ENCODE measurements at places on chromosomes 3 and 15. TPM values are rescaled to one million over a fixed set of nuclear protein-coding genes. Genes with fewer than 3 reads are reported as not detected.
A peak's percentile ranks its signal among the peaks of the same experiment; 100 is the strongest.

GRCh38 chr3:30333143-30333542 lies 273.3 kb upstream of the TGFBR2 start:
- no peak for DNase-seq

GRCh38 chr3:9690451-9691450 lies 12.9 kb upstream of the CPNE9 start:
- no peak for DNase-seq

Gene ST3GAL6
- total RNA-seq: 1.5 TPM

Gene REC114
- total RNA-seq: not detected

Gene PLCB2
- total RNA-seq: 0.15 TPM

Gene RASL12
- not detected for total RNA-seq

Gene TMEM212
- total RNA-seq: not detected

DNA sequence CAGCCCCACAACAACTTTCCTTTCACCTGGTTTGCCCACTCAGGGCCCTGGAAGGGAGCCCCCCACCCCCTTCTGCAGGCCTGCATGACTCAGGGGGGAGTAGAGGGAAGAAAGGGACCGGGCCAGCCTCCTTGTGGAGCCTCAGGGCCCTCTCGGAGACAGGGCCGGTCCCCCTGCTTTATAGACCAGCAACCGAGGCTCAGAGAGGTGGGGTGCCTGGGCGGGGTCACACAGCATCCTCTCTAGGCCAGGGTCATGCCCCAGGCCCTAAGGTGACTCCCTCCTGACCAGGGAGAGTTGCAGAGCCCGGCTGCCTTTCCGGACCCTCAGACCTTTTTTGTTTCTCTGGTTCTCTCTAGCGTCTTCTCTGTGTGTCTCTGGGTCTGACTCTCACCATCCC lies 211.3 kb downstream of the TBC1D2B start:
- no peak for DNase-seq

DNA sequence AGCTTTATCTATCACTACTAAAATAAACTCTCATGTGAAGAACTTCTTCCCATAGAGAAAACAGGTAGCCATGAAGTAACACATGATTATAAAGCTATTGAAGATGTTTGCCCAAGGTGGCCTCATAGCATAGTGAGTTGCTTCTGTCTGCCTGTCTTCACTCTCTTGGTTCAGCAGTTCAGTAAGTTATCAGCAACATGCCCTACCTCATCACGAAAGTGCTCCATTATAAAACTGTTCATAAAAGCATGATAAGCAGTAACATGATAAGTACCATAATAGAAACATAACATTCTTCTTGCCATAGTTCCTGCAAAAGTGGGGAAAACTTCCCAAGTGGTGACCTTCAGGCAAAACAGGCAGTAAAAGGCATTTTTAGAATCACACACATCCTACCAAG lies 45.6 kb downstream of the MRPL3 start:
- no peak for DNase-seq

DNA sequence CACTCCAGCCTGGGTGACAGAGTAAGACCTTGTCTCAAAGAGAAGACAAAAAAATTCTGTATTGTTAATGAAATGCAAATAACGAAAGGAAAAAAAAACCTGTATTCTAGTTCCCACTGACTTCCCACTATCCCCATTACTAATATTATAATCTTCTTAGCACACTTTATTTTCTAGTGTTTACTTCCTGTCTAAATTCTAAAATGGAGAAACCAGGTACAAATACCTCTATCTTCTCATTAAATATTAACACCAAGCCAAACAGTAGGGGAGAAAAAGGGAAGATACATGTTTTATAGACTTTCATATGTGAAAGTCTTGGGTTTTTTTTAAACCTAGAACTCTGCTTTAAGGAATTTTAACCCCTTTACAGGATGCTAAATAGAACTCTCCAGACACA lies 55.3 kb upstream of the PLXND1 start:
- no peak for DNase-seq

- DNase-seq: peak; percentile 85
Observed at GRCh38 chr15:78374436-78375393, 34.6 kb downstream of the CRABP1 start.

DNA sequence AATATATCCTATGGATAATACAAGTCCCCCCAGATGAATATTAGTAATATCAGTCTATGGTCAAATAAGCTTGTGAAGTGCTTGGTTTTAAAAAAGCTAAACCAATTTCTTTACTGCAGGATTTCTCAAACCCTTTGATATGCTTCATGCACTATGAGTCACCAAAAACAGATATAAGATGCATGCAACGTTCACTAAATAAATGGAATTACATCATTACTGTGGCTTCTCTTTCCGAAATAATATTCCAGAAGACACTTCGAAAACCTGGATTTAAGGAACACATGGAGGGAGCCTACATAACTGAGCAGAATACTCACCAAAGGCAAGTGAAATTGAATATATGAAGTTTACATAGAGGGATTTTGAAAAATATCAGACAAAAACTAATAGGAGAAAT lies 126.3 kb upstream of the ABI3BP start:
- DNase-seq: peak; percentile 51

DNA sequence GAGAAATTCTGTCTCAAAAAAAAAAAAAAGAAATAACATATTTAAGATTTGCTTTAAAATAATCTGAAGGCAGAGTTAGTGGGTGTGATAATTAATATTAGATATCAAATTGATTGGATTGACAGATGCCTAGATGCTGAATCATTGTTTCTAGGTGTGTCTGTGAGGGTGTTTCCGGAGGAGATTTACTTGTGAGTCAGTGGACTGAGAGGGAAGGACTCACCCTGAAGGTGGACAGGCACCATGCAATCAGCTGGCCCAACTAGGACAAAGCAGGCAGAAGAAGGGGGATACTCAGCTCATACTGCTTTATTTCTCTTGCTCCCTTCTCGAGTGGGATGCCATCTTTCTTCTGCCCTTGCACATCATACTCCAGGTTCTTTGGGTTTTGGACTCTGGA lies 16.7 kb upstream of the RPL24 start:
- DNase-seq: peak; percentile 75

- DNase-seq: no peak
Observed at GRCh38 chr3:180048103-180048502, 11.4 kb upstream of the PEX5L start.

DNA sequence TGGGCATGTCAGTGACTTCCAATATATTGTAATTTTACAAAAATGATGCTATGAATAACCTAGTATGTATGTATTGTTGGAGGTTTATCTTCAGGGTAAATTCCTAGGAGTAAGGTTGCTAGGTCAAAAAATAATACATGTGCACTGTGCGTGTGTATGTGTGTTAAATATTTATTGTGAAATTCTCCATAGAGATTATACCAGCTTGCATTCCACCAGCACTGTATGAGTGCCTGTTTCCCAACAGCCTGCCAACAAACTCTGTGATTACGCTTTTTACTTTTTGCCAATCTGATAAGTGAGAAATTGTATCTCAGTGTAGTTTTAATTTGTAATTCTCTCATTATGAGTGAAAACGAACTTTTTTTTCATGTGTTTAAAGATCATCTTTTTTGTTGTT lies 12.6 kb upstream of the IGF2BP2 start:
- DNase-seq: no peak

DNA sequence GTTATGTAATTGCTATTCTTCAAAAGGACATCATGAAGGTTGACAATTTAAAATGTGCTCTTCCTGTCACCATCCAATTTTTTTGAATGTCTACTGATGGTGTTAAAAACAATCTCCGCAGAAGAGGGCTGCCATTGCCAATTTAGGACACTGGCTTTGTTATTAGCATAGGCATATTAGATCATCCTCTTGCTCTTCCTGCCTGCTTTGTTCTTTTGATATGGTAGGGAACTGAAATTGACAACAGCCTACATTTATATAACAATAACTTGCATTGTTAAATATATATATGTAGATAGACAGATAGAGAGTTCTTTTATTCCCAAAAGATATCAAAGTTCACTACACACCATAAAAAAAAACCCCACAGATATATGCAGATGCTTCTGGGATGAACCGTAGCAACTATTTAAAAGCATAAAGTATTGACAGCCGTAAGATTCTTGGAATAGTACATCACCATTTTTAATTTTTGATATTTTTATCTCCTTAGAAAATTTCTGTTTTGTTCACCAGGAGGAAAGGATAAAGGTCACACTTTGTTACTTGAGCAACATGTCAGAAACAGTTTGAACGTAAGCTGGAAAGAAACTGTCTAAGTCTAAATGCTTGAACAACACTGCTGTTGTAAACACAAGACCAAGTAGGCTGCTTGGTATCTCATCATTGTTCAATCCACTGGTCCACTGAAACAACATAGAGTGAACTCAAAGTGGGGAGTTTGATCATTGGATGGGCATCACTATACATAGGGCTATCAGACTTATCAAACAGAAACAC lies 66.5 kb downstream of the MDFIC2 start:
- no peak for DNase-seq

Gene NECTIN3
- total RNA-seq: 25.6 TPM

Gene ERICH6
- not detected for total RNA-seq

Gene CELSR3
- total RNA-seq: 21.5 TPM

- DNase-seq: no peak
Observed at GRCh38 chr3:129953621-129954020, 20.9 kb upstream of the TRH start.

DNA sequence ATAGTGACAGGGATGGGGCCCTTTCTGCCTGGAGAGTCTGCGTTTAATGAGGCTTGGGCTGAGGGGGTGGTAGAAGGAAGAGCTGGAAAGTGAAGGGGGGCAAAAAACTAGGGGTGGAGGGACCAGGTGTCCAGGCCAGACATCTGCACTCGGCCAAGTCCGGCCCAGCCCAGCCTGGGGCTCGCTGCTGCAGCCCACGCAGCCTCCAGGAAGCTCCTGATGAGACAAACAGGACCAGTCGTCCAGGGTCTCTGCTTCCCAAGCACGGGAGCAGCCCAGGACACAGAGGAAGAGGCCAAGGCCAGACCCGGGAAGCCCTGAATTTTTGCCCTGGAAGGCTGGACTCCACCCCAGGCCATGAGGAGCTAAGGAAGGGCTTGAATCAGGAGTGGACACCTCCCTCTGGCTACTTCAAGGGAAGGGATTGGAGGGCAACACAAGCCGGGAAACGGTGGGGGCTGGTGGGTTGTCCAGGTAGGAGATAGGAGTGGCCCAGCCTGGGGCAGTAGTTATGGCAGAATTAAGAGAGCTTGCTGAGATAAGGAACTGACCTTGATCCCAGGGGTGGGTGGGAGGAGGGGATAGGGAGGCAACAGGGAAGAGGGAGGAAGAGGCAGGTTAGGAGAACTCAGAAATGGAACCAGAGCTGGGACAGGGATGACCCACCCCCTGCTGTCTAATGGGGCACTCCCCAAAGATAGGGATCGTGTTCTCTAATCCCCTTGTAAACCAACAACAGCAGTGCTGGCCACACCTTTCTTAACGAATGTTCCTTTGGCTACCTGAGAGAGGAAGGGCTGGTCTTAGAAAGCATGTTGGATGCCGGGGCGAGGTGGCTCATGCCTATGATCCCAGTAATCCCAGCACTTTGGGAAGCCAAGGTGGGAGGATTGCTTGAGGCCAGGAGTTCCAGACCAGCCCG lies 89.5 kb downstream of the ANP32A start:
- DNase-seq: no peak

- DNase-seq: peak; percentile 35
Observed at GRCh38 chr15:39747326-39747725, 35.3 kb downstream of the FSIP1 start.

Gene KCNMB3
- 0.28 TPM for total RNA-seq

GRCh38 chr3:71413572-71413971 lies 170.0 kb downstream of the FOXP1 start:
- no peak for DNase-seq

DNA sequence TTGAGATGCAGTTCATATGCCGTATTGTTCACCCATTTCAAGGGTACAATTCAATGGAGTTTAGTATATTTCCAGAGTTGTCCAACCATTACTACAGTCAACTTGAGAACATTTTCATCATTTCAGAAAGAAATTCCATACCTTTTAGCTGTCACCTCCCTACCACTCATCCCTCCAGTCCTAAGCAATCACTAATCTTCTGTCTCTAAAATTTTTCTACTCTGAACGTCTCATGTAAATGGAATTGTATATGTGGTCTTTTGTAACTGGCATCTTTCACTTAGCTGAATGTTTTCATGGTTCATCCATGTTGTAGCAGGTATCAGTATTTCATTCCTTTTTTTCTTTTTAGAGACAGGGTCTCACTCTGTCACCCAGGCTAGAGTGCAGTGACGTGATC lies 51.1 kb downstream of the CMTM7 start:
- no peak for DNase-seq

Gene PLXNB1
- 101 TPM for total RNA-seq

GRCh38 chr15:82914396-82914795 lies 38.1 kb downstream of the HOMER2 start:
- no peak for DNase-seq

DNA sequence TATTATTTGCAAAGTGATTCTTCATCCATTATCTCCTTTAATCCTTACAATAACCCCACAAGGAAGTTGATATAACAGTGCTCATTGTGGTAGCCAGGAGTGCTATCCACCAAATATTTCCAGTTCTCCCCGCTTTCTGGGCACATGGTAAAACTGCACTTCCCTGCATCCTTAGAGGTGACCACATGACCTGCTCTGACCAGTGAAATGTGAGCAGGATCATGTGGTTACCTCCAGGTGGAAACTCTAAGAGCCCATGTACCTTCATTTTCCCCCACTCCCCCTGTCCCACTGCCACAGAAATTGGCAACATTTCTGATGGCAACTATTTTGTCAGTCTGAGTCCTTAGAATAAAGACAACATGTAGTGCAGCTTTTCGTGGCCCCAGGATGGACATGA lies 89.7 kb downstream of the MRPL46 start:
- no peak for DNase-seq

- no peak for DNase-seq
Observed at GRCh38 chr3:141955175-141955574, 78.7 kb downstream of the ATP1B3 start.

DNA sequence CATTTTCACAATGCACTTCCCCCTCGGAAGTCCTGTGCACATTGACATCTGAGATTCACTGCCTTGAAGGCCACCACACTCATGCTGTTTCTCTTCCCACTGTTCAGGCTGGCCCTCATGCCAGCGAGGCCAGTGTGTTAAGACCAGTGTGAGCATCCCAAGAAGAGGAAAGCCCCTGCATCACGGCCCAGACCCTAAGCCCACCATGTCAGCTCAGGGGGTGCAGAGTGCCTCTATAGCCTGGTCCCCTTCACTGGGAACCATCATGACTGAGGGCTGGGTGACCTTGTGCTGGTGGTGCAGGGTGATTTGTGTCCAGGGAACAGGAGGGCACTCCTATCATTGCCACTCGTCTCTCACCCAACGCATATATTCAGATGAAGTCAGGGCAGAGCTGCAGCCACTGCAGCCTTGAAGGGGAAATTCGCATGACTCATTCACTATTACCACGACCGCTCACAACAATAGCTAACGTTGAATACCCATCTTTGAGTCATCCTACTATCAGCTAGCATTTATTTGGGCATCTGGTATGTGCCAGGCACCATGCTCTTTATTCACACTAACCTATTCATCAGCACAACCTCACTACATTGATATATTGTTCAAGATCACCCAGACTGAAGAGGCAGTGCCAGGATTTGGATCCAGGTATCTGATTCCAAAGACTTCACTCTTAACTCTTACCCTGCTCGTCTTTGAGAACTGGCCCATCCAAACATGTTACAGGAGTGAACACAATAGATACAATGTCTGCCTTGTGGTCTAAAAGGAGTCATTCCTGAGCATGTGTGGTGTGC lies 58.8 kb upstream of the SLC6A11 start:
- DNase-seq: peak; percentile 46

Gene TRH
- total RNA-seq: not detected

GRCh38 chr3:42556089-42556632 lies 25.6 kb downstream of the SEC22C start:
- DNase-seq: no peak

Data from MCF 10A (cell line).